ENCODE measurements at places on chromosomes 7 and 10.

- DNase-seq: no peak
Measured at GRCh38 chr10:112809736-112810135, 140.3 kb upstream of the TCF7L2 start.

DNA sequence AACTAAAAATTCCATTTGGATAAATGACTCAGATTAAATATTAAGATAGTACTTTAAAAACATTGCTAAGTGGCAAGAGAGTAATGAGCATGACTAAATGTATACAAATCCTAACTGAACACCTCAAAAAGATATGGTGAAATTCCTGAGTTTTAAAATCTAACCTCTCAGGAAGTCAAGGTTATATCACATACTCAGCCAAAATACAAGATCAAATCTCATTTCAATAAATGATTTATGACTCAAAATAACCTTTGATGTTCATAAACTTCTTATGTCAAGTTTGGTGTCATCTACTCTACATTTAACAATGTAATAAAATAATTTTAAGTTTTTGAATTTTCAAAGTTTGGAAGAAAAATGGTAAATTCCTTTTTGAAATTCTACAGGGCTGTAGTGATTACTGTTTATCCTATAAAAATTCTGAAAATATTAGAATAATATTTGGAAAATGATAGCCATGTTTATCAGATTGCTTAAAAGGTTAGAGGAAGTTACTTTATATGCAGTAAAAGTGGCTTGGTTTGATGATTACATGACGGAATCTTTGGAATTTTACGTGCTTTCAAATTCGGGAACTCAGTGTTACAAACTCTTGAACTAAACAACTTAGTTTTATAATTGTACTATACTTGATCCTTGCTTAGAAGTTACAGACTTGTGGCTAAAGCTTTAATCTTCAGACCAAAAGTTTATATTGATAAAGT, 43.7 kb downstream of the ASZ1 start:
- DNase-seq: no peak

DNA sequence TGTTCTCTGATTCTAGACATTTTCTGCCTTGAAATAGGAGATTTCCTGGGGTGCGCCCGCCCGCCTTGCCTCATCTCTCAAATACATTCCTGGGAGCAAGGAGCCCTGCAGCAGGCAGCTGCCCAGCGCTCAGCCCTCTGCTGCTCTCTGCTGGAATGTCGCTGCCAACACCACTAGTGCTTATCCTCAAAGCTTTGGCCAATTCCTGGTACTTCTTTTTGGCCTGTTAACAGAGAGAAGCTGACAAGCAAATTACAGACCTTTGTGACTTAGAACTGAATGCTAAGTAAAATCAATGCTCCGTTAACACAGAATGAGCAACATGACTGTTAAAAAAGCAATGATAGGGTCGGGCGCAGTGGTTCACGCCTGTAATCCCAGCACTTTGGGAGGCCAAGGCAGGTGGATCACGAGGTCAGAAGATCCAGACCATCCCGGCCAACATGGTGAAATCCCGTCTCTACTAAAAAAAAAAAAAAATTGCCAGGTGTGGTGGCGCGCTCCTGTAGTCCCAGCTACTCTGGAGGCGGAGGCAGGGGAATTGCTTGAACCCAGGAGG, 41.9 kb upstream of the SYPL1 start:
- peak; percentile 92 for DNase-seq

DNA sequence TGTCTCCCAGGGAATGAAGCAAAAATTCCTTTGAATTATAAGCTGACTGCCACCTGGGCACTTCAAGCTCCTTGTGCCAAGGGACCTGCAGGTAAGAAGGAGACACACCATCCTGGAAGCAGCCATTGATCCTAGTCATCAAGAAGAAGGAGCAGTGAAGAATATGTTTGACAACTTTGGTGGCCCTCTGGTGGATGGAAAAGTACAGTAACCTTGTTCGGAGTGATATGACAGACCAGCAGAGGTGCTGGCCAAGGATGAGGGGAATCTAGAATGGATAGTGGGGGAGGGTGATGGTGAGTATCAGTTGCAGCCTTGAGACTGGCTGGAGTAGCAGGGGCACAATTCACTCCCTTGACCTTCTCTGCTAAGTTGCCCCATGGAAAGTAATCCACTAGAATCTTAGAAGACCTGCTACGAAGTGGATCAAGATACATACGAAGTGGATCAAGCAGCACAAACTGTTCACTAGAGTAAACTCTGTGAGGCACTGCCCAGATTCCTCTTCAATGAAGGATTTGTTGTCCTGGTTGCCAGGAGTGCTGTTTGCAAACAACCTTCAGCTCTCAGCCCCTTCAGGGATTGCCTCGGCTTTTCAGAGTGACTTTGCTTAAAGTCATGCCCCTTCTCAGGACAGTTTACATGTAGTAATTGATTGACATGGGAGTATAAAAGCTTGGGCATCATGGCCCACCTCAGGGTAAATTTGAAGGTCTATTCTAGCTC, 44.8 kb upstream of the ORC5 start:
- no peak for DNase-seq

GRCh38 chr7:116653204-116653603, 18.8 kb upstream of the MET start:
- no peak for DNase-seq

- DNase-seq: no peak
Measured at GRCh38 chr7:116164552-116165306, 45.6 kb upstream of the TES start.

DNA sequence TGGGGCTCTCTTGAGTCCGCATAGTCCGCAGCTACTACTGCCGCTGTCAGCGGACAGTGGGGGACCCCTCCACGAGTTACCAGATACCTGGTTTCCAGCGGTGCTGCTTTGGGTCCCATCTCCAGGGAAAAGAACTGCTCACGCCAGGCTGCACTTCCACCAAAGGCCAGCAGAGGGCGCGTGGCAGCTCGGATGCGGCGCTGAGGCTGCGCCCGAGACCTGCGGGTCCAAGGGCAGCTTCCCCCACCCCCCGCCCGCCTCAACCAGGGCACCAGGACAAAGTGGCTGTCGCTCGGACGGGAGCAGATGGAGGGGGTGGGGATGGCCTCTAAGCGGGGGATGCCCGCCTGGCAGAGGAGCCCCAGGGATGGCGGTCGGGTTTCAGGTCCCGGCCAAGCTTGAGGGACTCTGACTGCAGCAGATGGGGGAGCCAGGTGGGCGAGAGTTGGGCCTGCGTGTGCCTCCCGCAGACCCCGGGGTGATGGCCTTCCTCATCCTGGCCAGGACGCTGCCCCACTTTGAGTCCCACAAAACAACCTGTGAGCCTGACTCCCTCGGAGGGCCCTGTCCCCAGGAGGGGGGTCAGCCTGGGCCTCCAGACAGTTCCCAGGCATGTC, 23.8 kb upstream of the ZNF735 start:
- DNase-seq: no peak

DNA sequence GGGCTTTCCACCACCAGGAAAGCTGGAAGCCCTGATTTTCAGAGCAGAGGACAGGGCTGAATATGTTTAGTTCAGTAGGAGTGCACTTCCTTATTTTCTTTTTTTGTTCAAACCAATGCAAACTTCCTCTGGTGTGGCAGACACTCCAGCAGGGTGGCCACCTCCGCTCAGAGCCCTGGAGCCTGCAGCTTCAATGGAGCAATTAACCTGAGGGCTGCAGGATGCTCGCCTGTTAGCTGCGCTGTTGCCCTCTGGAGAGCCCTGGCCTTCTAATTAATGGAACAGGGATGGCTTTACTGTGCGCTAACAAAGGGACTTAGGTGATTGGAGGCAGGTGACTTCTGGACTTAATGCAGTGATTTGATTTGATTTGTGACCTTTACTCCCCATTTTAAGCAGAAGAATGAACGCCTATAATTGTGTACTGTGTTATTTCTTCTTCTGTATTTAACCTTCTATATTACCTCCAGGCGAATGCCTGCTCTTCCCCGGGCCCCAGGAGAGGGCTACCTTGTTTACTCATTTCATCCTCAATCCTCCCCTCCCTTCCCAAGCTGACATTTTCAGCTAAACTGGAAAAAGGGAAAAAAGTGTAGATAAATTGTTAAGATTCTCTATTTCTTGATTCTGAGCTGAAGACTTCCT, 123.0 kb upstream of the CTBP2 start:
- peak; percentile 60 for DNase-seq

DNA sequence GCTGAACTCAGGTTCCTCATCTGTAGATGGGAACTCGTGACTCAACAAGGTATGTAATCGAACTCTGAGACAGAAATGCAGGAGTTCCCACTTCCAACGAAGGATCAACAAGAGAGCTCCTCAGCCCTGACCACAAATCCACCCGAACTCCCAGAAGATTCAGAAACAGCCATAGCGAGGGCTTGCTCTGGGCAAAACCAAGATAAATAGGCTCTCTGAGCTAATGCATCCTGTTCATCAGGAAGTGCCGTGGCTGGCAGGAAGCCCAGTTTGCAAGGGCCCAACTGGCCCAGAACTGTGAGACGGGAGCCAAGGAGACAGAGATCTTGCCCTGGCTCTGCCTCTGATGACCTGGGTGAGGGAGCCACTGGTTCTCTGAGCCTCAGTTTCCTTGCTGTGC, 141.7 kb upstream of the PFKP start:
- DNase-seq: no peak

GRCh38 chr7:91443862-91444261, 179.6 kb downstream of the FZD1 start:
- no peak for DNase-seq

DNA sequence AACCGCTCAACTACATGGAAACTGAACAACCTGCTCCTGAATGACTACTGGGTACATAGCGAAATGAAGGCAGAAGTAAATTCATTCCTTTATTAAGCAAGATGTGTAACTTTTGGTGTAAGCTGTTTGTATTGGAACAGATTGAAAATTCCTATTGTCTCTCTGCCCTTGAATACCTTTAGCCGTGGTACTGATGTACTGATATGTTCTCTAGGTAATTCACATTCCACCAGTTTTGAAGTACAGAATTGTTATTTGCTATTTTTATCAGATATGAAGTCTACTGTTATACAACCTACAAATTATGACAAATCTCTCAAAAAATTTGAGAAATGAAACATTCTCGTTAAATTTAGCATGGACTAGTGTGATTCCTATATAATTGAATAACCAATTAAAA, 17.7 kb downstream of the ZMYND11 start:
- no peak for DNase-seq

DNA sequence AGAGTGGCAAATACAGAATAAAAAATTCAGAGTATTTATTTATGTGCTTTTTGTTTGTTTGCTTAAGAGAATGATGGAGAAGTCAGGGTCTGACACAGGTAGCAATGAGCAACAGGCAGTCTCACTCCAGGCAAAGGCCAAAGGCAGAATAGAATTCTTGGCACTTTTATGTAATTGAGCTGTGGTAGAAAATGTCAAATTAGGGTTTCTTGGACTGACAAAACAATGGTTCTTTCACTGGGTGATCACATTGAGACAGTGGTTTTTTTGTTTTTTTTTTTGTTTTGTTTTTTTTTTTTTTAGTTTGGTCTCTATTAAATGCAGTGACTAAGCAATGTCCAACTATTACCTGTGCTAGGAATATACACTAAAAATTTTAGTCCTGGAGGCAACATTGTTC, 27.4 kb downstream of the POM121L12 start:
- DNase-seq: no peak

- no peak for DNase-seq
Measured at GRCh38 chr10:131654471-131655087, 246.2 kb upstream of the PPP2R2D start.

- DNase-seq: no peak
Measured at GRCh38 chr7:158000160-158000559, 587.5 kb downstream of the PTPRN2 start.

DNA sequence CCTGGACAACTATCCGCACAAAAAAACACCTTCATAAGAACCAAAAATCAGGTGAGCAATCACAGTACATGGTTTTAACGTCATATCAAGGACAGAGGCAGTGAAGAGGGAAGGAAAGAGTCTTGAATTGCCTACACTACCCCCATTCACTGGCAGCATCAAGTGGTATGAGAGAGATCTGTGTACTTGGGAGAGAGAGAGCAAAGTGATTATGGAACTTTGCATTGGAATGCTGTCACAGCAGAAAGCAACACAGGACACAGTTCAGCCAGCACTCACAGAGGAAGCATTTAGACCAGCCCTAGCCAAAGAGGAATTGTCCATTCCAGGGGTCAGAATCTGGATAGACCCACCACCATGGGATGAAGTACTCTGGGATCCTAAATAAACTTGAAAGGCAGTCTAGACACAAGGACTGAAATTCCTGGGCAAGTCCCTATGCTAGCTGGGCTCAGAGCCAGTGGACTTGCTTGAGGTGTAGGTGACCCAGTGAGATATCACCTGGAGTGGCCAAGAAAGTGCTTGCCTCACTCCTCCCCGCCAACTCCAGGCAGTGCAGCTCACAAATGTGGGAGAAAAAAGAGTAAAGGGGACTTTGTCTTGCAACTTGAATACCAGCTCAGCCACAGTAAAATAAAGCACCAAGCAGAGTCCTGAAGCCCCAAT, 30.5 kb upstream of the SFTPD start:
- DNase-seq: no peak

GRCh38 chr10:34097682-34098081, 717.4 kb downstream of the PARD3 start:
- DNase-seq: no peak

DNA sequence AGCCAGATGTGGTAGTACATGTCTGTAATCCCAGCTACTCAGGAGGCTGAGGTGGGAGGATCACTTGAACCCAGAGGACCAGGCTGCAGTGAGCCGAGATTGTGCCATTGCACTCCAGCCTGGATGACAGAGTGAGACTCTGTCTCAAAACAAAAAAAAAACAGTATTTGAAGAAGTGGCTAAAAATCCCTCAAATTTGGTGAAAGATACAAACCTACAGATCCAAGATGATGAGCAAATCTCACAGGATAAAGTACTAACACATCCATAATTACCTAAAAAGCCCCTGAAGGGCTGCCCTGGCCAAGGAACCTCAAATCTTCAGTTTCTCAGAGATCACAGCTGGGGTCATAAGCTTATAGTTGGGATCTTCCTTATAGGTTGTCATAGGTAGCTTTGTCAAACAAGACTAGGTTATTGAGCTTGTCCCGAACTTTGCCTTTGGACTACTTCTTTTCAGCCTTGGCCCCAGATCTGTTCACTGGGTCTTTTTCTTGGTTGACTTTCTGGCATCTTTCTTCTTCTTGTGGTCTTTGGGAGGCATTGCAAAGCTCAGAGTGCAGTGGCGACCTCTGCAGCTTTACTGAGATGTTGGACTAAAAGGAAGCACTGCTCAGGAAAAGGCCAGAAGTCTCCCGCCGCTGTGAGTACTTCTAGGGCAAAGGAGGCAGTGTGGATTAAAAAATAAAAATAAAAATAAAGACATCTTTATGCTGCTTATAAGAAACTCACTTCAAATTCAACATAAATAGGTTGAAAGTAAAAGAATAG, 28.6 kb upstream of the SAR1A start:
- no peak for DNase-seq

DNA sequence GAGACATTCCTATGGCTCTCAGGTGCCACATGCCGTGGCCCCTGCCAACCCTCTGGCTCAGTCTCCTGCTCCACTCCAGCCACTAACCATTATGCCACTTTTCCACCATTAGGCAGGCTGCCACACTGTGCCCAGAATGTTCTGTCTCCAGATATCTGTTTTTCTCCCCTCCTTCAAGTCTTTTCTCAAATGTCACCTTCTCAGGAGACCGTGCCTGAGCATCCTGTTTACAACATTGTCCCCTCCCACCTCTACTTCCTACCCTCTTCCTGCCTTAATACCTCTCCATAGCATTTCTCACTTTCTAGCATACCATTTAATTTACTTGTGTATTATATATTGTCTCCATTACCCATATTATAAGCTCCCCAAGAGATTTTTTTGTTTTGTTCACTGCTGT, 162.5 kb upstream of the LYZL2 start:
- DNase-seq: no peak

Data from eye (tissue), 1 donor.